ENCODE measurements at places on chromosomes 16 and 17.

DNA sequence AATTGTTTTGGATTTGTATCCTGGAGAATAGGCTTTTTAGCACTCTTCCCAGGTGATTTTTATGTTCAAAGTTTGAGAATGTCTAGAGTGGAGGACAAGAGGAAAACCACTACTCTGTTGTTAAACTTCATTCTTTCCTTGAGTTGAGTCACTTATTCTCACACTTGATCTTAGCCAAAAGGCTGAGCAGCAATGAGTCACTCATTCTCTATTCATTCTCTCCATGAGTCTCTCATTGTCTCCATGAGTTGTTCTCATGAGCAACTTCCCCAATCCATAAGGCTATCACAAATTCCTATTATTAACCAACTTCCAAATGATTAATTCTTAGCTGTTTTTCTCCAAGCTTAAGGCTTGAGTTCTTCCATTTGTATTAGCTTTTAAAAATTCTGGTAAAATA lies 1393.3 kb downstream of the CDH8 start:
- DNase-seq = peak; percentile 34

DNA sequence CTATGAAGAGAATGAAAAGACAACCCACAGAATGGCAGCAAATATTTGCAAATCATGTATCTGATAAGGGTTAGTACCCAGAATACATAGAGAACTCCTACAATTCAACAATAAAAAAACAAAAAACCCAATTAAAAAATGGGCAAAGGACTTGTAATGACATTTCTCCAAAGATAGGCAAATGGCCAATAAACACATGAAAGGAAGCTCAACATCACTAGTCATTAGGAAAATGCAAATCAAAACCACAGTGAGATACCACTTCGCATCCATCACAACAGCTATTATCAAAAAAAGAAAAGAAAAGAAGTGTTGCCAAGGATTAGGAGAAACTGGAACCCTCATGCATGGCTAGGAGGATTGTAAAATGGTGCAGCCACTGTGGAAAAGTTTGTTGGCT lies 45.1 kb upstream of the ARL6IP1 start:
- no peak for DNase-seq

DNA sequence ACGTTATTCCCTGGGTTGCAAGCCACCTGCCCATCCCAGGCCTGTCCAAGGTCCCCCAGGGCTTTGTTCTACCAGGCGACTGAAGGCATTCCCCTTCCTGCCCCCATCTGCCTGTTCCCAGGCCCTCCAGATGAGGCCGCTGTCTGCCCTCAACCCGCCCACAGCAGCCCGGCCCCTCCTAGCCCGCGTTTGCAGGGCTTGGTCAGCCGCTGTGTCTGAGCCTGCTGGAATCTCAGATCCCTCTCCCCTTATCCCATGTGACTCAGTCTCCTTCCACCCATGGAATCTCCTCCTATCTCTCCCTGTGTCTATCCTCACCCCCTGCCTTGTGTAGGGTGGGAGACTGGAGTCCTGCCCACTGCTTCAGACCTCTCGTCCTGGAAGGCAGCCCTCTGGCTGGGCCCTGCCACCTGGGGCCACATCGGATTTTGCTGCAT lies 186.0 kb upstream of the TNRC6C start:
- DNase-seq = no peak

DNA sequence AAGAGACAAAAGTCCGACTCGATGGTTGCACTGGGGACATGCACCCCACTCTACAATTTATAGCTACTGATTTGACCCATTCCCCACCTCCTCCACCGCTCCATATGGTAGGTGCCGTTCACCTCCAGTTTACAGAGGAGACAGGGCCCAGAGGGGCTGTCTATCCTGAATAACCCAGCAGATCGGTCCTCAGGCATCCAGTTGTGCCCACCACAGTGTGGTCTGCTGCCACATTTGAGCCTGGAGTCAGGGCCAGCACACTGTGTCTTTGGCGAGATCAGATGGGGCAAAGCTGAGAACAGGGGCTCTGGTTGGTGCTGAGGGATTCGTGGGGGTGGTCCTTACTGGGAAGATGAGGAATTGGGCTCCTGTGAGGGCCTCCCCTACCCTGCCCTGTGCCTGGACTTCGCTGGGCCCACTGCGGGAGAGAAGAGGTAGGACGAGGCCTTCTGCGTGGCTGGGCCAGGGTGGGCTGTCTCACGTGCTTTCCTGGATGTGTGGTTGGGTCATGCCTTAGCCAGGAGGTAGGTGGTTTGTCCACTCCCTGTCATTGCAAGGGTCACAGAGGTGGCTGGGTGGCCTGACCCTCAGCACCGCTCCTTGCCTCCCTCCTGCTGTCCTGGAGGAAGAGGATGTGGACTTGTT lies 2.8 kb downstream of the ADCY7 start:
- DNase-seq = no peak

DNA sequence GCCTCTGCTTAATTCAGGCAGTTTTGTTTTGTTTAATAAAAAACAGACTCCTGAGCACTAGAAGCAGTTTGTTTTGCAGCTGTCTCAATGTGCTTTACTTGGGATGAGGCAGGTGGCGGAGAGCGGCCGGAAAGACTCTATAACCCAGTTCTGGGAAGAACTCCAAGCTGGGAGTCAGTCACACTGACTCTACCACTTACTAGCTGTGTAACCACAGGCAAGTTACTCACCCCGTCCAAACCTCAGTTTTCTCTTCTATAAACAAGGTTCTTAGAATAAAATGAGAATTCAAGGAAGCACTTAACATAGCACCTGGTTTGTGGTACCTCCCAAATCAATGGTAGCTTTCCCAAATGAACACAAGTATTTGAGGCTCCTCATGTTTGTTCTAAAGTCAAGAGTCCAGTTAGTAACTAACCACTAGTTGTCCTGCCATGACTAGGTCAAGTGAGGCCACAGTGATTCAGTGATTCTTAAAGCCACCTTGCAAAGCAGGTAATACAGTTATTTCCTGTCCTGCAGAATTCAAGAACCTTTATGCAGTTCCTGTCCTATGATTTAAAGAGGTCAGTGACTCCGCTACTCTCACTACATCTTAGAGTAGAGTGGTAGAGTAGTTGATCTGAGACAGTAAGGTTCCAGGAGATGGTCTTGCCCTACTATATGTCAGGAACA lies 2.7 kb downstream of the TXNDC17 start:
- DNase-seq = no peak

GRCh38 chr17:58332778-58333735 lies 4.5 kb upstream of the TSPOAP1 start:
- DNase-seq = no peak

Measured in kidney epithelial cell (primary cell).